ENCODE measurements at places on chromosomes 13 and 19.
A peak's percentile ranks its signal among the peaks of the same experiment; 100 is the strongest.

DNA sequence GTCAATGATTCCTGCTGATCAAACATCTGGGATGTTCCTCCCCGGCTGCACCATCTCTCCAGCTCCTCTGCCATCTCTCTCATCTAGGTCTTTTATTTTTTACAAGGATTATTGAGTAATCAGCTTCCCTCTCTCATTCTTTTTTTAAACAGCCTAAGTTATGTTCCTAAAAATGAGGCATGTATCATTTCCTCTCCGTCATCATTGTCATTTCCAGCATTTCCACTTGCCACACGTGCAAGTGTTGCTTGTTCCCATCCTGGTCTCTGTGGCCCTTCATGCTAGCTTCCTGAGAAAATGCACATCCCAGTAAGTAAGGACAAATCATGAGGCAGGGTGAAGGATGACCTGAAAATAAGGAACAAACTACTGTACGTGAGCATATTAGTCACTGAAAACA lies 102.7 kb upstream of the POSTN start:
- no peak for DNase-seq

DNA sequence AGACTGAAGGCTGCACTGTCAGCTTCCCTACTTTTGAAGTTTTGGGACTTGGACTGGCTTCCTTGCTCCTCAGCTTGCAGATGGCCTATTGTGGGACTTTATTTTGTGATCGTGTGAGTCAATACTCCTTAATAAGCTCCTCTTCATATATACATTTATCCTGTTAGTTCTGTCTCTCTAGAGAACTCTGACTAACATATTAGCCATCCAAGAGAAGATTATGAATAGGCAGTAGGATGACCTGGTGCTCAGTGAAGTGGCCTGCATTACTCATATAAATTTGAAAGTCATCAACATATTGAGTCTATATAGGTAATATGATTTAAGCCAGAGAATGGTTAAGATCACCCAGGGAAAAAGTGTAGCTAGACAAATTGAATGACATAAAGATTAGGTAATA lies 136.3 kb upstream of the UFM1 start:
- no peak for DNase-seq

DNA sequence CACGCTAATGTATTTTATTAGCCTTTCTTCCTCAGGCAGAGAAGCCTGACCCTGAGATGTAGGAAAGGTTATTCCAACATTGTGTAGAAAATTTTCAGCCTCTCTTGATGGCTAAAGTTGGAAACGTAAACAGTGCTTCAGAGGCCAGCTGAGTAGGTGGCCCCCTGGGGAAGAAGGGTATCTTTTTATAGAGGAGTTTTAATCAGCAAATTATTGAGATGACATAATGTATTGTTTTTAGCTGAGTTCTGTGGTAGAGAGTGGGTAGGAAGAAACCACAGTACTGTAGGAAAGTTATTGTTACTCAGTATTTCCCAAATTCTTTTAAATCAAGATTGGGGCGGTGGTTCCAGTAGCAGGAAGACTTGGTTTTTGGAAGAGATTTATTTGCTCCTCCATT lies 268.8 kb downstream of the DLEU7 start:
- DNase-seq: no peak

GRCh38 chr19:48992581-48993174 lies 431 bp downstream of the GYS1 start:
- DNase-seq: no peak

DNA sequence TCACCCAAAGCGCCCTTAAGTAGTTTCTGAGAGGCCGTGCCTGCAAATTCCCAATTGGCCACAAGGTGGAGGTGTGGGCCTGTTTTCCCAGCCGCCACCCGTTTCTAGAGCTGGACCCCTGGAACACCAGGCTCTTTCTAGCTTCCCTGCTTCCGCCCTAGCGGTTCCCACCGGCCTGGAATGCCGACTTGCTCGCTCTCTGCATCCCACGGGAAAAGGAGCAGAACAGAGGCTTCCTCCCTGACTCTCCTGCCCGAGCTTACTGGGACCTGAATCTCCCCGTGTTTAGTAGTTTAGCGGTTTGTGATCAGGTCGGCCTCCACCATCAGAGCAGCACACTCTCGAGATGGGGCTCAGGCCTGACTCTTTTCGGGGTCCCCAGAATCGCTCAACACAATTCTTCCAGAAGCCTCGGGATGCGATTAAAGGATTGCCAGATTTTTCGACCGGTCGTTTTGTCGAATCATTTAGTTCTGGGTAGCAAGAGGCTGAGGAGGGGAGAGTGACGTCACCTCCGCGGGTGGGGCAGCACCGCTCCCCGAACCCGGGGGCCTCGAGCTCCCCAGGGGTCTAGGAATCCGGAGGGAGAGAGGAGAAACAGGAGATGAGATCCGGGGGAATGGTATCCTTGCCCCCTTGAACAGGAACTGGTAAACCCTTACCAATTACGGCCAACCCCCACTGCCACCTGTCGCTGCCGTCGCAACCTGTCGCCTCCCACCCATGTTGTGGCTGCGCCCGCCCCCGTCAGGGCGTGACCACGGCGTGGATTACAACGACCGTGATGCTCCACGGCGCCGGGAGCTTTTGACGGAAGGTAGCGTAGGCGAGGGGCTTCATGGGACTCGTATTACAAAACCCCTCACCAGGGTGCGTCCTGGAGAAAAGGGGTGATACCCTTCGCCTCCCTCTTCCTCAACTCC lies 8.0 kb downstream of the NAPSA start:
- DNase-seq: peak; percentile 79

DNA sequence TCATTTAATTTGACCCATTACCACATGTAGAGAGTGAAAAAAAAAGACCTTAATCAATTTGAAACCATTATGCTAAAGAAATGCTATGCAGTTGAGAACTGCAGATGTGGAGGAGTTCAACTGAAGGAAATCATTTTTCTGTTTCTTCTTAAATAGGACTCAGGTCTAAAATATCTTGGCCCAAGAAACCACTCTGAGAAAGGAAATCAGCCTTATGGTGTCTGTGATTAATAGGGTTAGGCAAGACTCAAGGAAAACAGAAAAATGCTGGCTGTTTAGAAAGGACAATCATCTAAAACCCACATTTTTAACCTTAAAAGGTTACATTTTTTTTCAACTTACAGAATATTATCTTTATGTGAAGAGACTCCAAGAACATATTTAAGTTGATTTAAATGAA lies 1.9 kb upstream of the SLITRK1 start:
- no peak for DNase-seq
